T-helper 17 cell (primary cell): ENCODE measurements at places on chromosomes 4 and X.

DNA sequence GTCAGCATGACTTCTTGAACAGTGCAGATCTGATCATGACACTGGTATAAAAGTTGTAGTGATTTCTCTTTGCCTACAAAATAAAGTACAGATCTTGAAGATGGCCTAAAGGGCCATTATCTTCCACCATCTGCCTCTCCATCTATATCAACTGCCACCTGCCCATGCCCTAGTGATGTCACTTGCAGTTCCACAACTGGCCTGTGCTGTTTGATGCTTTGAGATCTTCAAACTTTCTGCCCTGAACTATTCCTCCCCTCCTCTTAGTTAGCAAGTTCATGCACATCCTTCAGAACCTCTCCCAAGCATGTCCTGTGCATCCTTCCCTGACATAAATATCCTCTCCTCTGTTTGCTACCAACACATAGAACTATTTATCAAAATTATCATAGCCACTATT lies 217.0 kb downstream of the SOWAHB start:
- no peak for DNase-seq

- no peak for DNase-seq
These were observed 148.3 kb downstream of the MGST2 start for GRCh38 chr4:139813881-139814280.

DNA sequence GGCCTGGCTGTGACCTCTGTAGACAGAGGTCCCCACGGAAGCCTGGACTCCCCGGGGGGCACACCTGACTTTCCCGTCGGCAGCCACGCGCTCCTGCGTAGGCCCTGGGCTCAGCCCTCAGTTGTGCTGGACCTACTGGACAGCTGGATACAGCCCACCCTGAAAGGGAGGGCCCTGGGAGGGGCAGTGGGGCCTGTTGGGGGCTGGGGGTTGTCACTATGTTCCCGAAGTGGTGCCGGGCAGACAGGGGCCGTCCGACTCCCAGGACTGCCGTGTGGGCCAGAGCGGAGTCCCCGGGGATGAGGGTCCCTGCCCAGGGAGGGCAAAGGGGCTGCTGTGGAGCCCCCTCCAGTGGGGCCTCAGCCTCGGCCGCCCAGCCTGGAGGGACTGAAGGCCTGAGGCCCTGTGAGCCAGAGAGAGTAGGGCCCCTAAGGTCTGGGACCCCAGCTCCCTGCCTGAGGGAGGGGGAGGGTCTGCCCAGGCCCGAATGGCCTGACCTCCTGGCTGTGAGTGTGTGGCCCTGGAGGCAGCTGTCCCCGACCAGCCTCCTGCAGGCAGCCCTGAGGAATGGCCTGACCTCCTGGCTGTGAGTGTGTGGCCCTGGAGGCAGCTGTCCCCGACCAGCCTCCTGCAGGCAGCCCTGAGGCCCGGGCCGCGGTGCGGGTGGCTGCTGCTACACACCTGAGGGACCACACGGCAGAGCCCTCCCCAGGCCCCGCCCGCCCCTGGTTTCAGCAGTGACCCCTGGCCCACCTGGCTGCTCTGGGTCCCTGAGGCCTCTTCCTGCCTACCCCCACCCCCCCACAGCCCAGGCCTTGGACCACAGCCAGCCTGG lies 25.8 kb downstream of the FGFRL1 start:
- DNase-seq, result no peak

GRCh38 chr4:142367418-142368180 lies 478.5 kb downstream of the INPP4B start:
- DNase-seq, result no peak

DNA sequence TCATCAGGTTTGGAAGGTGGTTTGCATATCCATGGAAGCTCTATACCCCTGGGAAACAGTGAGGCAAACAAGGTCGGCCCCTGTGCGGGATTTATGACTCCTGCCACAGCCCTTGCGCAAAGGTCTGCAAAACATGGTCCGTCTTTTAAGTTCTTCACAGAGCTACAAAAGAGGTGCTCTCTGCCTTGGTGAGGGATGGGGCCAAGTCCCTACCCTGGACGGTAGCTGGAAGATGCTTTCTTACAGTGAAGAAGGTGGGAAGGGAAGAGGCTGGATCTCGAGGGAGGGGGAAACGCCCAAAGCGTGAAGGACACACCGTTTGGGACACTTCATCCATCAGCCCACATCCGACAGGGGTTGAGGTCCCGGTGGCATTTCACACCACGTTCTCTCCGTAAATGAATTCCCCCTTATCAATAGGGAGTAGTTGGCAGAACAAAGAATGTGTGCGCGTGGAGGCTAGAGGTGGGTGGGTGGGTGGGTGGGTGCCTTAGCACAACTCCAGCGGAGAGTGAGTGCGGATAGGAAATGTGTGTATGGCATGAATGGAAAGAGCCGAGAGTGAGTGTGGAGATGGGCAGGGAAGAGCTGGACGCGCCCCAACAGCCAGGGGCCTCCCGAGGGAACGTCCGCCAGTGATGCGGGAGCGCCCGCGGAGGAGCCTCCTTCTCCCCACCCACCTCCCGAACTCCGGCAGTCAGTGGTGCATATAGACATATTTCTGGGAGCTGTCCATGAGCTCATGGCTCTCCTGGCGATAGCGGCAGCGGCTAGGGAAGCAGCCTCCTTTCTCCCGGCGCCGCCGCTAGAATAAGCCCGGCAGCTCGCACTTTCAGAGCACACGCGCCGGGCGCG lies 68.3 kb downstream of the LARP7 start:
- DNase-seq, result no peak

DNA sequence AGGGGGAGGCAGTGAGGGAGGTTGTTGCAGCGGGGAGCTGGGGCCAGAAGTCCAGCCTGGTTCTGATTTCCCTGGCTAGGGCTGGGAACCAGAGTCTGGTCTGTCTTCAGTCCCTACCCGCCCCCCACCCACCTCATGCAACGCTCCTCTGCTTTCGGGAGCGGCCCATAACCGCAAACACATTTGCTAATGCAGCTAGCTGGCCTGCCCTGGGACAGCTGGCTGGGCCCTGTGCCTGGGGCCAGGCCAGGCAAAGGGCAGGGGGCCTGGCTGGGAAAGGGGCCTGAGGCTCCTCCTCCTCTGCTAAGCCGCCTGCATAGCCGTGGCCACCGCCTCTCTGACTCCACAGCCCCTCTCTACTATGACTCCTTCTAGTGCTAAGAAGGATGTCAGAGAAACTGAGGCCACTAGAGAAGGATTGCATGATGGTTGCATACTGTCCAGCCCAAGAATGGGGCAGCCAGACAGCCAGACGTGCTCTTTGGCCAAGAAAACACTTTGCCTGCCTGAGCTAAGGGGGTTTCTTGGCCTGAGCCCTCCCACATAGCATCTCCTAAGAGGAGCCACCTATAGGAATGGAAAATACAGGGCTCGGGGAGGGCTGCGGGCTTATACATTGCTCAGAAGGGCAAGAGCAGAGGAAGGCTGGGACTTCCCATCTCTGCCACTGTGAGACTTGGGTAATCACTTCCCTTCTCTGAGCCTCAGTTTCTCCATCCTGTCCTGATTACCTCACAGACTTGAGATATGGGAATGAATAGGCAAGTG lies 76.9 kb downstream of the PJA1 start:
- DNase-seq, result no peak

DNA sequence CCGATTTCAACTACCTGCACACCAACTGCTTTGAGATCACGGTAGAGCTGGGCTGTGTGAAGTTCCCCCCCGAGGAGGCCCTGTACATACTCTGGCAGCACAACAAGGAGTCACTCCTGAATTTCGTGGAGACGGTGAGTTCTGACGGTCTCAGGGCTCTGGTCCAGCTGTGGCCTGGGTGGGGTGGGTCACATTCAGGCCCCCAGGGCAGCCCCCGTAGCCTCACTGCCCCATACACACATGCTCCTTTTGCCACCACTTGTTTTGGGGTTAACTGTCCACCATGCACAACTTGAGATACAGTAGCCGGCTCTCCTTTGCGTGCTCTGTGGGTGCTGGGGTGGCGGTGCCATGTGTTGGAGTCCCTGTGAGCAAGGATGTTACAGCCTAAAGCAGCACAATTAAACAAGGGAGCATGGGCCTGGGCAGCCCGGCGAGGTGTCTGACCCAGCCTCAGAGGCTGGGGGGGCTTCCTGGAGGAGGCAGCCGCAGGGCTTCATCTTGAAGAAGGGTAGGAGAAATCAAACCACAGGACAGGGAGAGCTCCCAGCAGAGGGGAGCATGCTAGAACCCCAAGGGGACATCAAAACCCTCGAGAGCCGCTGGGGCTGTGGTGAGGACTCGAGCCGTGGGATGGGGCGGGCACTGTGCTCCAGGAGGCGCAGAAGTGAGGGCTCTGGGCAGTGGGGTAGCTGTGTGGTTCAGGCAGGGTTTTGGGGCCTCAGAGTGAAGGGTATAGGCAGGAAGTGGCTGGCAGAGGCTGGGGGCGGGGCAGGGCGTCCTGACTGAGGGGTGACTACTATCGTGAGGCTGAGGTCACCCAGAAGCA lies 22.0 kb downstream of the CPZ start:
- no peak for DNase-seq

GRCh38 chrX:12986886-12987285 lies 12.0 kb downstream of the TMSB4X start:
- no peak for DNase-seq
